ENCODE measurements at places on chromosomes 7 and 10.

DNA sequence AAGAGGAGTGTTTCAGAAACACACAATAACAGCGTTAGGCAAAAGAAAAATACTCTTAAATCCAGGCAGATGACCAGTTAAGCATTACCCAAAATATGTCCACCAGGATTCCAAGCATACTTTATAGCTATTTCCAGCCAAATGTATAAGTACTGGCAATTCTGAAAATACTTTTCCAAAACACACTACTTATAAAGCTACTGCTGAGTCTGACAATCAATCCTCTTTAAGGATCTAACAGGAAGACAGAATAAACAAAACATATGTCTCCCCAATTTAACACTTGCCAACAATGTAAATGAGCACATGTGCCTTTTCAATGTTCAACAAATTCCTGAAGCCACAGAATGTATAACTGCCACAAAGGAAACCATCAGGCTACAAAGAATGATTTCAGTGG lies 370.9 kb downstream of the SORCS1 start:
- no peak for DNase-seq

DNA sequence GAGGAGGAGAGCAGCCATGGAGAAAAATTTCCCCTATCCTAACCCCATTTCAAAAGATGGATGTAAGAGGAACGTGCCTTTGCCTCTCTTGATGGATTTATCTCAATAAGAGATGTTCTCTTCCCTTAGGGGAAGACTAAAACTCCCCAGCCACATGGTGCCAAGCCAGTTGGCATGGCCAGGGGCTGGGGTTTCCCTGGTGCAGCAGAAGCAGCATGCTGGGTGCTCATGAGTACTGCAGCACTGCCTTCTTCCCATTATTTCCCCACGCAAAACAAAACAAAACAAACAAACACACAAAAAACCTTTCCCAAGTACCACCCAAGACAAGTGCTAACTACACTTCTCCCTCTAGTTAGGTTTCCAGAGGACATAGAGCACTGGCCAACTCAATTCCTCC lies 97.2 kb downstream of the DOCK4 start:
- no peak for DNase-seq

- no peak for DNase-seq
Measured at GRCh38 chr10:59096631-59097030, 79.8 kb upstream of the PHYHIPL start.

DNA sequence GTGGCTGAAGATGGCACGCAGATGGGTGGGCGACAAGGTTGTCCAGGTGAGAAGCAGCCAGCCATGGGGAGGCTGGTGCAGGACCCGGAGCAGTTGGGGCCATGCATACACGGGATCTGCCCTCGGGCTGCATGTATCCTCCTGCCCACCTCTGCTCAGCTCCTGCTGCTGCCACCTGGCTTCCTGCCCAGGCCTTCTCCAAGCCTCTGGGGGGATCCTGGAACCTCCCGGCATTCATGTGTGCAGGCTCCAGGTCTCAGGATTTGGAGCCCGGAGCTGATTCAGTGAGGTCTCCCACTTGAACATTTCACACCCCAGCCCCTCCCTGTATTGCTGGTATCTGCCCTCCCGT lies 27.0 kb downstream of the PDGFA start:
- DNase-seq: no peak

DNA sequence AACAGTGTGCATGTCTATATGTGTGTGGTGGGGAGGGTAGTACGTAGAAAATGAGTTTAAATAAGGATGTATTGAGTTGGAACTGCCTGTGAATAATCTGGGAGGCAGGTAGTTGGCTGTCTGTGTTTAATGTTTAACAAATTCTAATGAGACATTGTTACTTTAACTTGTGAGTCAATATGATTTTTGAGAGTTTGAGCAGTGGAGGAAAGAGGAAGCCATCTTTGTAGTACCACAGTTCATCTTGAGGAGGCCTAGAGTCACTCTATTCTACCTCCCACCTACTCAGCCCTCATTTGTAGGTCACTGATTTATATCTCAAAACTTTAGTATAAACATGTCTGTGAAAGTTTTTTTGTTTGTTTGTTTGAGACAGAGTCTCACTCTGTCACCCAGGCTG lies 129.9 kb upstream of the ITGB1 start:
- DNase-seq: no peak

DNA sequence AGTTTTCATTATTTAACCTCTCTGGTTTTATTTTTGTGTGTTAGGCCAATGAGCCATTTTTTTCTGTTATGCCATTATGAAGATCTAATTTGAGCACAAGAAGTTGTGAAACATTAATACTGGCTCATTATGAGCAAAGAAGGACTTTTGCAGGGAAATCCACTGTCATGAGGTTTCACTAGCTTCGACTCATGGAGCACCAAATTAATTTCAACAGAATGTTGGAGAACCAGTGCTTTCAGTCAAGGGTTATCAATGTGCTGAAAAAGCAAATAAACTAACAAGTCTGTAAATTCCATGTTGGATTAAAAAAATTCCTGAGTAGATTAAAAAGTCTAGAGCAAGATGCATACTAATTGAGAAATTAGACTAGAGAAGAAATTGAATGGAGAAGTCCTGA lies 594.2 kb upstream of the FZD8 start:
- DNase-seq: no peak

GRCh38 chr10:78335691-78336401 lies 302.2 kb downstream of the RPS24 start:
- no peak for DNase-seq

DNA sequence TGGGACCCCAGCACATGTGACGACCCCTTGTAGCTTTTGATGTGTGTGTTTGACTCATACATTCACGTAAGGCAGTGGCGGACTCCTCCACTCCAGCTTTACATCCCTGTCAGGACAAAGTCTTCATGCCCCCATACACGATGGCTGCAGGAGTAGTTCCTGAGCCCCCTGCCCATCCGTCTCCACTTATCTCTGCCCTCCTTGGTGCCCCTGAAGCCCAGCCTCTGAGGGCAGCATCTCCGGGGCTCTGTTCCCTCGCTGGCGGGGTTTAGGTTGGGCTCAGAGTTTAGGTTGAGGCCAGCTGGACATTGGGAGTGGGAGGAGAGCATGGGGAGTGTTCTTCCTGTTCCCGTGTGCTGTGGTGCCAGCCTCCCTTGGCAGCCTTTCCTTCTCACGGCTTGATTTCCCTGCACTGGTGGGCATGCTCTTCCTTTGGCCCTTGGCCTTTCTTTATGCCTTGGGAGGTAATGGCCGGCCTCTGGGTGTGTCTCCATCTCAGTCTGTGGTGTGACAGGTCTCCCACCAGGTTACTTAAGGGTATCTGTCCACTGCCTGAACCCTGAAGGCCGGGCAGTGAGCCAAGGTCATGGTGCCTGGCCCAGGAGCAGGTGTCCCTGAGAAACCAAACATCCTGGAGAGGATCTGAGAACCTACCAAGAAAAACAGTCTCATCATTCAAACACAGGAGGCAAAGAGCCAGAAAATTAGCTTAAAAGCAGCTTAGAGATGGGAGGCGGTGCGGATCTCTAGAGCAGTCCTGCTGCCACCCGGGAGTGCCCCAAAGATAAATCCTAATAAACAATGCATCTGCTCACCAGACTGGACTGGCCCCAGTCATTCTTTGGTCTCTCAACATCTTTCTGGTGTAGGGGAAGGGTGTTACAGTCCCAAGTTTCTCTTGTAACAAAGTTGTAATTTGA lies 85.5 kb downstream of the GLRX3 start:
- DNase-seq: no peak

GRCh38 chr7:29499932-29500331 lies 63.7 kb upstream of the PRR15 start:
- DNase-seq: no peak

- DNase-seq: no peak
Measured at GRCh38 chr10:89921403-89921802, 220.0 kb downstream of the KIF20B start.

DNA sequence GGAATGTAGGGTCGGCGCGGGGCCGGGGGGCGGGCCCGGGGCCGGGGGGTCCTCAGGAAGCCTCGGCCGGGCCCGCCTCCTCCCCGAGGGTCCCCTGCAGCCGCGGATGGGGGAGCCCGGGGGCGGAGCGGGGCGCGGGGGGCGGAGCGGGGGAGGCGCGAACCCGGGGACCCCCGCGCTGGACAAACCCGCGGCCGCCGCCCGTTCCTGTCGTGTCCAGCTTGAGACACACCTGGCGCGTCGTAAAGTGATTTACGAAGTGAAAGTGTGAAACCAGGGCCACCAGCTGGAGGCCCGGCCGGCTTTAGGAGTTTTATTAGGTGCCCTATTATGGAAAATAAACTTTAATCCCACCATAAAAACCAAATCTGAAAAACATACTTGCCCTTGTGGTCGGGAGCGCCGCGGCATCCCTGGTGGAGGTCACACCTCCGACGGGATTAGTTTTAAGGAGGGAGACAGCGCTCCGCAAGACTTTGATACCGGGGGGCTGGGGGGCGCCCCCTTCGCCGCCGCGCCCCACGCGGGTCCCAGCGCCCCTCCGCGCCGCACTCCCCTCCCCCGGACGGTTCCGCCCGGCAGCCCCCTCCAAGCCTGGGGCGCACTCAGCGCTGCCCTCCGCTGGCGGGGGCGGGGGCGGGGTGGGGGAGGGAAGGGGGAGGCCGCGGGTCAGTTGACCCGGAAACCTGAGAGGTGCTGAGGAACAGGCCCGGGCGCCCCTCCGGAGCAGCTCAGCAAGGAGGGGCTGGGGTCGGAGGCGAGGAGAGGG lies 10.3 kb downstream of the MNX1 start:
- DNase-seq: no peak

DNA sequence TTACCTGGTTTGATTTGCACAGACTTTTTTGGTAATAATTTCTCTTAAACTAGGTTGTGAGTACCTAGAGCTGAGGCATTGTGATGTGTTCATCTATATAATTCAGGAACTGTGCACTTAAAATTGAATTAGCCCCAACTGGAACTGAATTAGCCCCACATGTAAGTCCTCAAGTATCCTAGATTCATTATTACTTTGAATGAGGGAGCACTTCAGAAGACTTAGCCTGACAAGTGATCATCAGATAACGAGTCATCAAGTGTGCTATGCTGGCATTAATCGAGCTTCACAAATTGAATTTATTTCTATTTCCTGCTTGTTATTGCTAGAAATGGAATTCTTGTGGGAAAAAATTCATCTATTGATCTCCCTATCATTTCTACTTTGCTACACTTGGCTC lies 323.4 kb upstream of the SEMA3D start:
- no peak for DNase-seq

DNA sequence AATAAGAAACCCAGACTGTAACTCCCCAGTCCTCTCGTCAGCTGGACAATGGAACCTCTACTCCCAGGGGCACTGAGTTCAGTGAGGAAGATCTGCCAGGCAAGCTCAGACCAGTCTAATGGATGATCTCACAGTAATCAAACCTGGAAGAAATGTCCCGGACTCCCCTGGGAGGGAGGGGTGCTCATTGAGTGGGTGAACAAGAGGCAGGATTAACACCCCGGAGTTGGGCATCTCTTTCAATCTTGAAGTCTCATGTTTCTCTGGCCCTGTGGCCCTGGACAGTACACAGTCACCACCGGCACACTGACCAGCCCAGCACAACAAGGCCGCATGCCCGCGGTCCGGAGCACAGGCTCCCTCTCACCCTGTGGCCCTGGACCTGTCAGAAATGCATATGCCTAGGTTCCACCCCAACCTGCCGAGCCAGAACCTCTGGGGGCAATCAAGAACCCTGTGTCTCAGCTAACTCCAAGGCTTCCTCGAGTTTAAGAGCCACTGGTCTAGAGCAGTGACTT lies 27.8 kb downstream of the CXCL12 start:
- DNase-seq: no peak

DNA sequence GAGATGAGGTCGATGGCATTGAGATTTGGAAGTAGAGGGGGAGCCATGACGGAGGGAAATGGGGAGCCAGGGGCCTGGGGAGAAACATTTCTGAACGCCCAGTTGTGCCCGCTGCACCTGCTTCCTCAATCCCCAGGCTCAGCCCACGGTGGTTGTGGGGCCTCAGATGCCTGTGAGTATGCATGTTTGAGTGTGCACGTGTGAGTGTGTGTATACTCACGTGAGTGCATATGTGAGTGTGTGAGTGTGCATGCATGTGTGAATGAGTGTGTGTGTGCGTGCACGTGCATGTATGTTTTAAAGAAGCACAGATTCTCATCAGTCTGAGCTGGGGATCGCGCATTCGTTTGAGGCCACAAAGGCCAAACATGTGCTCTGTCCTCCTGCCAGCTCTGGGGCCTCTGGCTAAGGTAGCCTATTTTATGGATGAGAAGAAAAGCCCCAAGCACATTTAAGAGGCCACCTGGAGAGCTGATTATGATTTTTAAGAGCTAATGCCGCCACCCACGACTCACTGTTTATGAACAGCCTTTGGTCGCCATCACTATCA lies 154.8 kb downstream of the ARHGAP12 start:
- DNase-seq: no peak

DNA sequence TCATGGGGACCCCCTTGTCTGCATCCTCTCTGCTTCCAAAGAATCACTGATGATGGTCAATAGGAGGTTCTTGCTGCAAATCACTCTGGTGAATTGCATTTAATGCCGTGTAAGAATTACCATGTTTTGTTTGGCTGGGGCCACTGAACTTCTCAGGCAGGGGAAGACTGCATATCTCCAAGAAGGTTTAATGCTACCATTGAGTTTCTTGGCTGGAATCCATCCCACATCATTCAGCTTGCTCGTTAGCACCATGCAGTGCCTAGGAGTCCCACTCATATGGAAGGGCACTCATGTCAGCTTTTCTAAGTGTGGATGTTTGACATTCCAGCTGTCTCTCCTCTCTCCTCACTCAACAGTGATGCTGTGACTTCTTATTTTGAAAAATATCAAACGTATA lies 50.2 kb upstream of the BAMBI start:
- no peak for DNase-seq

GRCh38 chr7:23687011-23687410 lies 7.0 kb downstream of the FAM221A start:
- DNase-seq: no peak

GRCh38 chr7:24924375-24924774 lies 55.6 kb downstream of the OSBPL3 start:
- no peak for DNase-seq

GRCh38 chr7:78018641-78019446 lies 220.3 kb downstream of the PHTF2 start:
- DNase-seq: no peak

DNA sequence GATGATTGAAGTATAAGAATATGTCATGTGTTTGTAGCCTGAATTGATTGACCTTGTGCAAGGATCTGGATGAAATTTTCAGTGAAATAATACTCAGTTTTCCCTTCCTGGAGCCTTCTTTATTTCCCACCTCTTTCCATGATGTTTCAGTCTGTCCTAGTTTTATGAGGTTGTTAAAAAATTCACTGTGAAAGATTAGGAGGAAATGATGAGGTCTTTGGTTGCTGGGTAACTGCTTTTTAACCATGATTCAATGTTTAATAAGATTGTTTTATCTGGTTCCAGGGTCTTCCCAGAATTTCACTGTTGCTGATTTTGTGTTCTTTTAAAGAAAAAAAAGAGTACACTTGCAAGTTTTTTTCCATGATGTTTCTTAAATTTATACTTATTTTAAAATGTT lies 221.5 kb downstream of the MBL2 start:
- no peak for DNase-seq

- DNase-seq: no peak
Measured at GRCh38 chr7:95298091-95298490, 26.2 kb downstream of the PON1 start.

- no peak for DNase-seq
Measured at GRCh38 chr10:71790749-71791440, 17.6 kb upstream of the VSIR start.

- no peak for DNase-seq
Measured at GRCh38 chr7:149884016-149884415, 10.2 kb downstream of the ATP6V0E2 start.

GRCh38 chr10:36759141-36759805 lies 366.1 kb upstream of the ANKRD30A start:
- no peak for DNase-seq

GRCh38 chr10:21530641-21531040 lies 3.4 kb upstream of the MLLT10 start:
- DNase-seq: no peak

- DNase-seq: no peak
Measured at GRCh38 chr10:5959142-5959541, 18.2 kb downstream of the IL15RA start.

Measured in T-helper 22 cell (primary cell).